Posterior vena cava (tissue), 2 donors: ENCODE measurements at places on chromosomes 6 and 20. TPM values are rescaled to one million over a fixed set of nuclear protein-coding genes. Genes with fewer than 3 reads are reported as not detected.

The RFX6 gene
- not detected for total RNA-seq

- no peak for DNase-seq
Observed at GRCh38 chr6:104411302-104411701, 448.4 kb downstream of the HACE1 start.

The MRPL14 gene
- 33.5 TPM for total RNA-seq

- no peak for DNase-seq
Observed at GRCh38 chr20:53171065-53171464, 198.9 kb downstream of the TSHZ2 start.

- DNase-seq, result no peak
Observed at GRCh38 chr20:1499528-1500420, 8.6 kb upstream of the SIRPB2 start.

GRCh38 chr6:5302995-5303622 lies 41.8 kb downstream of the FARS2 start:
- no peak for DNase-seq

DNA sequence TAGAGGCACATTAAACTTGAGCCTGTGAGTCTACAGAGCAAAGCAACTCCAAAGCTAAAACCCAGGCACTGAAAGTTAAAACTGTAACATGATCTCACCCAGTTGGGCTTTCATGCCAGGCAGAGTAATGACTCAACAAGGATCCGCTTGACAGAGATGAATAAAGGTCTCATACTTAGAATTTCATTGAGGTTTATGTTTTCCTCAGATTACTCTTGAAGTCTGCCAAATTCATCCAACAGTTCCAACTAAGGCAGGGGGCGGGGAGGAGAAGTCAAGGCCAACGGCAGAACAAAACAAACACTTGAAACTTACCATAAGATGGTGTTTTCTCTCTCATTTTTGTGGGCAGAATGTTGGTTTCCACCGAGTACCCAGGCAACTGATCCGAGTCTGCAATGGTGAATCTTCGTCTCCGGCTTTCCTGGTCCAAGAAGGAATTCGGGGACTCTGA lies 54.0 kb upstream of the IPCEF1 start:
- no peak for DNase-seq

GRCh38 chr20:33947709-33948295 lies 45.9 kb upstream of the RALY start:
- DNase-seq, result no peak

GRCh38 chr6:42898891-42899361 lies 16.9 kb upstream of the PTCRA start:
- DNase-seq, result peak; percentile 83

The ZNF337 gene
- total RNA-seq, result 10.1 TPM

GRCh38 chr6:21321076-21321475 lies 272.5 kb upstream of the SOX4 start:
- no peak for DNase-seq

- no peak for DNase-seq
Observed at GRCh38 chr6:19558201-19558600, 279.0 kb upstream of the ID4 start.

- no peak for DNase-seq
Observed at GRCh38 chr20:57595041-57596030, 24.9 kb downstream of the ZBP1 start.

- DNase-seq, result no peak
Observed at GRCh38 chr6:46653439-46654195, 842 bp downstream of the SLC25A27 start.

DNA sequence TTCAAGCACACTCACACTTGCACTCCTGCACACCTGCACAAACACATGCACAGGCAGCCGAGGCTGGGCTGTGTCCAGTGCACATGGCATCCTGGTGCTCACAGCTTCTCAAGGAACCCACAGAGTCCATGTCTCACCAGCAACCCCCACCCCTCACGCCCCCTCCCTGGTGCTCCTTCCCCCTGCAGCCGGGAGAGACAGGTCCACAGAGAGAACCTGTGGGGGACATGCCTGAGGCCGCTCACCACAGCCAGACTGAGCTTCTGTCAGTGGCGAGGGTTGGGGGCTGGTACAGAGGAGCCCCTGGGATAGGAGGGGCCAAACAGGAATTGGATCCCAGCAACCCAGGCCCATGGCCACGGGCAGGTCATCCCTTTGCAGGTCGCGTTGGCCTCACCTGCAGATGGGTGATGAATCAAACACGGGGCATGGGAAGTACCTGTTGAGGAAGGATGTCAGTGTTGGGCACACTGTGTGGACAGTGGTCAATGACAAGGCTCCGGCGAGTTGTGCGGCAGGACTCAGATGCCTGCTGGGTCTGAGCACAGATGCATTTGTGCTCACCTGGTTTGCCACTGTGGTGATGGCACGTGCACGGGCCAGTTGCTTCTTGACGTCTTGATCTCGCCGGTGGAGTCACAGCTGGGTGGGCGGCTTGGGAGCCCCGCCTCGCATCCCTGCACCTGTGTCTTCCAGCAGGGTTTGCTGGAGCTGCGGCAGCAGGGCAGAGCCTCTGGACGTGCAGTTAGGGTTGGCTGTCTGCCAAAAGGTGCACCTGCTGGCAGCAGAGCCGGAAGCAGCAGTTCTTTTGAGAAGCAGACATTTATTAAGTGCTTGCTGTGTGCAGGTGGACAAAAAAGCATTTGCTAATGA lies 113.0 kb downstream of the ERMARD start:
- no peak for DNase-seq
